D721Med (cell line): ENCODE measurements at places on chromosomes 2 and 18.

- DNase-seq = no peak
These were observed 57.3 kb downstream of the SLC8A1 start for GRCh38 chr2:40394597-40394996.

- no peak for DNase-seq
These were observed 24.8 kb downstream of the IMMT start for GRCh38 chr2:86170449-86170848.

GRCh38 chr2:172339371-172340010, 87.9 kb upstream of the ITGA6 start:
- DNase-seq = no peak

DNA sequence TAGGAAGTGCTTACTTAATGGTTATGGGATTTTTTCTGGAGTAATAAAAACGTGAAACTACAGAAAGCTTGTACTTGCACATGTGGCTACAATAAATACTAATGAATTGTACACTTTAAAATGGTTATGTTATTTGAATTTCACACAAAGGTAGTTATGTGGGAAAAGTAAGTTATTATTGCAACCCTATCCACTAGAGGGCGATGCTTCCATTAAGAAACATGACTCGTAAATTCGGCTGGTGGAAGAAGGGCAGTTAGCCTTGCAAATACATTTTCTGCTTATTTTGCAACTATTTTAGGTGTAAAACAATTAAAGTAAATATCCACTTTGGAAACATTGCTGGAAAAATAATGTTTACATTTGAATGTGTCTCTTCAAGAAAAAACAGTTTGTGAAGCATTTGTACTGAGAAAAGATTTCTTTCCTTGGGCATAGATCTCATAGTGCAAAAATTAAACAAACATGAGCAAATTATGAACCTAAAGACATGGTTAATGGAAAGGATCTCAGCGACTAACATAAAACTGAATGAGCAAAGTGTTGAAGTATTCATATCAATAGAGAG, 68.1 kb upstream of the CSRNP3 start:
- DNase-seq = no peak
